ENCODE measurements at places on chromosomes 11 and 22. TPM values are rescaled to one million over a fixed set of nuclear protein-coding genes. Genes with fewer than 3 reads are reported as not detected.

- H3K27ac ChIP-seq = no peak overlapping the region
- DNase-seq = no peak
- H3K4me3 ChIP-seq = no peak overlapping the region
- no peaks in the 10 kb centered on the region for H3K36me3 ChIP-seq
- no peaks in the 10 kb centered on the region for H3K27me3 ChIP-seq
Measured at GRCh38 chr11:40129266-40129665, 1330.2 kb downstream of the LRRC4C start.

GRCh38 chr11:27868226-27868625 is 168.0 kb upstream of the BDNF start:
- H3K36me3 ChIP-seq = no peaks in the 10 kb centered on the region
- H3K4me1 ChIP-seq = no peaks in the 10 kb centered on the region
- H3K4me3 ChIP-seq = no peak overlapping the region
- H3K27me3 ChIP-seq = no peaks in the 10 kb centered on the region

DNA sequence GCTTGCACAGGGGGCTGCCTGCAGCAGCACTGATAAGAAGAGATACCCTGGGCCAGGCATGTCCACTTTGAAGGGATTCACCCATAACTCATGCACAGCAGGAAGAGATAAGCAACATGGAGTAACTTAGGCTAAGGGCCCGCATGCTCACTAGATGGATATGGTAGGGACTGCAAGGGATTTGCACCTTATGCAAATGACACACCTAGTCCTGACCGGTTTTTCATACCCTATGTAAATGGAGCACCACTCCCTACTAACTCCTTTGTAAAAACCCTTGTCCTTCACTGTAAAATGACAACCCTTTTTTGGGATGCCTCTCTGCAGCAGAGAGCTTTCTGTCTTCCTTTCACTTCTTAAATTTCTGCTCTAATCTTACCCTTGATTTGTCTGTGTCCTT is 658.9 kb upstream of the CCDC179 start:
- no peaks in the 10 kb centered on the region for H3K36me3 ChIP-seq
- no peak overlapping the region for H3K4me3 ChIP-seq
- no peak for DNase-seq
- H3K27me3 ChIP-seq = no peaks in the 10 kb centered on the region
- H3K27ac ChIP-seq = no peak overlapping the region

DNA sequence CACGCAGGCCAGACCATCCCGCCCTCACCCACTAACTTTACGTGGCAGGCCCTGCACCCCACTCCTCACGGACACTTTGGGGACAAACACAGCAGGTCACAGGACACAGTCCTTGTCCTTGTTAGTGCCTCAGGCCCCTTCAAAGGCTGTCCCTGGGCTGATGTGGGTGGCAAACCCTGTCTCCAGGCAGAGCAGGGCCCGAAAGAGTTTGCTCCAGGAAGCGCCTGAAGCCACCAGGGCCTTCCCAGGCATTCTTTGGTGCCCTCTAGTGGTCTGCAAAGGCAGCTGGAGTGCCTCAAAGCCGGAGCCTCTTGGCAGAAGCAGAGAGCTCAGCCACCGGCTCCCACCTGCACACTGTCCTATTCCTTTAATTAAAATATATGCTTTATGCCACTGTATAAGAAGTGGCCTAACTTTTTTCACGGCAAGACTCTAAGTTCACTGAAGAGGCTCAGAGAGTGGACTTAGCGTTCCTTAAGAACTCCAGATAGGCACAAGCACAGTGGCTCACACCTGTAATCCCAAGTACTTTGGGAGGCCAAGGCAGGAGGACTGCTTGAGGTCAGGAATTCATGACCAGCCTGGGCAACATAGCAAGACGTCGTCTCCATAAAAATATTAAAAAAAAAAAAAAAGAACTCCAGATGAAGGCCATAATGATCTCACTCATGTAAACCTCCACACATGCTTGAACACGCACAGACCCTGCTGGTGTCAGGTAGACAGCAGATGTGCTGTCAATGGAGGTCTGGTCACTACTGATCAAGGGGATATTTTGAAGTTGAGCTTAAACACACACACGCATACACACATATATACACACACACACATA is 11.1 kb downstream of the TXN2 start:
- H3K27ac ChIP-seq = peak overlapping the region; percentile 85
- no peaks in the 10 kb centered on the region for H3K27me3 ChIP-seq
- DNase-seq = peak; percentile 85

GRCh38 chr22:30044369-30044768 is 35.9 kb upstream of the HORMAD2 start:
- no peak for DNase-seq
- H3K27ac ChIP-seq = no peak overlapping the region
- no peaks in the 10 kb centered on the region for H3K36me3 ChIP-seq
- H3K4me1 ChIP-seq = no peaks in the 10 kb centered on the region
- no peak overlapping the region for H3K4me3 ChIP-seq

DNA sequence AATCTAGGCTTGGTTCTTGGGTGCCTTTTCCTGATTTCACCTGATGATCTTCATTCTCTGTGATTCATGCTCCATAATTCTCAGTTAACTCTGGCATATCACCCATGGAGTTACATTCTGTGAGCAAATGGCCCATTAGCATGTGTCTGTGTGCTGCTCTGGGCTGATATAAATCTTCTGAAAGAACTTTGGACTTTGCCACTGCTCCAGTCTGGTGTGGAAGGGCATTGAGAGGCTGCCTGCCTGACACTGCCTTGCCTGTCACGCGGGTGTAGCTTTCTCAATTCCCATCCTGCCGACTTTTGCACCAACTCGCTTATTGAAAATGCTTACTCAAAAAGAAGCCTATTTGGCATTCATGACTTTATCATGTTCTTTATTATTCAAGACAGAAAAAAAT is 42.2 kb downstream of the FAT3 start:
- H3K4me1 ChIP-seq = no peaks in the 10 kb centered on the region
- H3K36me3 ChIP-seq = no peaks in the 10 kb centered on the region
- no peak for DNase-seq
- H3K4me3 ChIP-seq = no peak overlapping the region
- H3K27ac ChIP-seq = no peak overlapping the region
- no peaks in the 10 kb centered on the region for H3K27me3 ChIP-seq

- peak; percentile 49 for DNase-seq
- no peaks in the 10 kb centered on the region for H3K36me3 ChIP-seq
Measured at GRCh38 chr22:31923136-31923535, 21.2 kb upstream of the YWHAH start.

DNA sequence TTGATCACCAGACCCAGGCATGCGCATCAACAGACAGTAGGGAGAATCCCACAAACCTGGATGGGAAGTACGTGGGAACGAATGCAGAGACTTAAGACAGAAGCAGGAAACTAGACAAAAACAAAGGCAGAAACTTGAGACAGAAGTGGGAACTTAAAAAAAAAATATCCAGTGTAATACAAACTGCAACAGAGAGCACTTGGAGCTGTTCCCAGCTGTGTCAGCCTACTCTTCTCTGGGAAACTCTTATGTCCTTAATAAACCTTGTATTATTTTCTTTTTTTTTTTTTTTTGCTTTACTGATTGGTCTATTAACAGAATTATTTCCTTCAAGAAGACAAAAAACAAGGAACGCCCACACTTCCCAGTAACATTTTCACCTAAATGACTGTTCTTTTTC is 1818.1 kb upstream of the RAG2 start:
- no peak overlapping the region for H3K4me3 ChIP-seq
- DNase-seq = no peak
- no peaks in the 10 kb centered on the region for H3K36me3 ChIP-seq
- no peak overlapping the region for H3K27ac ChIP-seq
- H3K4me1 ChIP-seq = no peaks in the 10 kb centered on the region

DNA sequence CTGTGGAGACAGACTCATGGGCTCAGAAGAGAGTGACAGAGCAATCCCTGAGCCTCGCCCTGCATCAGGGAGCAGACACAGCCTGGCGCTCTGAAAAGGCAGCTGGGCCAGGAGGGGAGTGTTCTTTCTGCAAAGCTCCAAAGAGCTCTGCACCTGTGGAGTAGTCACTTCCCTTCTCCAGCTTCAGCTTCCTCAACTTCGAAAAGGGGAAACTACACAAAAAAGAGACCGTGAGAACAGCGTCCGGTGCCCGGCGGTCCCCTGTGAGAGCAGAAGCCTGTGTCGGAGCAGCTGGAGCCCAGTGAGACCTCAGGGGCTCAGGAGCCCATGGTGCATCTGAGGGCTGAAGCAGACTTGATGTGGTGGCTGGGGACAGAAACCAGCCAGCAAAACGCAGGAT is 35.1 kb downstream of the TP53I11 start:
- no peak overlapping the region for H3K27ac ChIP-seq
- H3K36me3 ChIP-seq = peaks cover 47% of the 10 kb centered on the region
- DNase-seq = no peak
- H3K4me1 ChIP-seq = peaks cover 5% of the 10 kb centered on the region
- H3K27me3 ChIP-seq = no peaks in the 10 kb centered on the region

GRCh38 chr11:83521647-83522596 is 235.8 kb upstream of the CCDC90B start:
- no peak overlapping the region for H3K27ac ChIP-seq
- no peak for DNase-seq
- no peaks in the 10 kb centered on the region for H3K4me1 ChIP-seq
- H3K27me3 ChIP-seq = no peaks in the 10 kb centered on the region
- no peak overlapping the region for H3K4me3 ChIP-seq

CHRM4 gene
- 0.27 TPM for total RNA-seq

LUZP2 gene
- 0.30 TPM for total RNA-seq

LMO2 gene
- 29.6 TPM for total RNA-seq

GPHA2 gene
- total RNA-seq = not detected

RIMBP3C gene
- 0.08 TPM for total RNA-seq

TRIM6 gene
- total RNA-seq = 0.74 TPM

All from heart left ventricle (tissue), 16 donors.